ENCODE measurements at places on chromosomes 1 and 21. TPM values are rescaled to one million over a fixed set of nuclear protein-coding genes. Genes with fewer than 3 reads are reported as not detected.

ATP1A2 gene
- 0.99 TPM for polyA plus RNA-seq

CLDN8 gene
- not detected for polyA plus RNA-seq

LHX8 gene
- polyA plus RNA-seq = not detected

DNM3 gene
- 12.6 TPM for polyA plus RNA-seq

TCHH gene
- 0.17 TPM for polyA plus RNA-seq

HPCA gene
- polyA plus RNA-seq = 0.54 TPM

OR2L2 gene
- 0.08 TPM for polyA plus RNA-seq

CD84 gene
- polyA plus RNA-seq = 4.0 TPM

TRAF3IP3 gene
- 1.0 TPM for polyA plus RNA-seq

HMGB4 gene
- polyA plus RNA-seq = not detected

NOS1AP gene
- polyA plus RNA-seq = 0.37 TPM

DUSP23 gene
- 217 TPM for polyA plus RNA-seq

RYR2 gene
- 0.18 TPM for polyA plus RNA-seq

MPL gene
- polyA plus RNA-seq = not detected

LRRC71 gene
- polyA plus RNA-seq = 1.2 TPM

DNA sequence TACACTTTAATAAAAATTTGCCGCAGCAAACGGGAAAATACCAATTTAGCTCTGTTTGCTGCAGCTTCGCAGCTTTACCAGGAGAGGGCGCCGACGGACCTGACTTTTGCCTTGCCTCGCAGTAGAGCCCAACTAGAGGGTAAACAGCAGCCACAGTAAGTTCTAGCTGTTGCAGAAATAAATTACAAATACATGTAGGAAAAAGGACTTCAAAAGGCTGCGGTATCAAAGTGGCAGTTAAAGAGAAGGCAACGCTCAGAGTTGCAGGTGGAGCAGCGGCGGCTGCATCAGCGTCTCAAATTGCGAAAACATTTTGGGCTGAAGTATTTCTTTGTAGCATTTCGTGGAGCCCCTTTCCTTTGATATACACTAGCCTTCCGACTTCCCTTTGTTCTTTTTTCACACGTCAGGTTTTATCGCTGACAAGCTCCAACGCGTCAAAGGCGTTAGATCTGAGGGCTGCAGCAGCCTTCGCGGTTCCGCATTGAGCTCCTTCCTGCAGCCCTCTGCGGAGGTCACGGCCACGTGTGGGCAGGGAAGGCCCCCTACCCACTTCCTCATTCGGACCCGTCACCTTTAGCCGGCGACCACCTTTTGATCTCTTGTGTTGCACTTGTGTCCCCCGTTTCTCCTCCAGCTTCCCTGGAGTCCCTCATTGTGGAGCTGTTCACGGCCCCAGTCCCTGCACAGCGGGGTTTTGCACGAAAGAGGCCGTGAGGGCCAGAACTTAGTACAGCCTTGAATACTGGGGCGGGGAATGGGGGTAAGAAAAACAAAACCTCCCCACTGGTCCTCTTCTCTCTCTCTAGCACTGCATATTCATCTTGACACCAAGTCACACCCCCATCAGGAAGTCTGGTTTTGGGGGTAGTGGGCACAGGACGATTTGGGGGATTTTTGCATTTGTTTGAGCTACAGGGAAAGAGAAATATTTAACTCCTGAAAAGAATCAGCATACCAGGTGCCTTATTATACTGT, 72.8 kb downstream of the S1PR1 start:
- peak; percentile 56 for DNase-seq

DNA sequence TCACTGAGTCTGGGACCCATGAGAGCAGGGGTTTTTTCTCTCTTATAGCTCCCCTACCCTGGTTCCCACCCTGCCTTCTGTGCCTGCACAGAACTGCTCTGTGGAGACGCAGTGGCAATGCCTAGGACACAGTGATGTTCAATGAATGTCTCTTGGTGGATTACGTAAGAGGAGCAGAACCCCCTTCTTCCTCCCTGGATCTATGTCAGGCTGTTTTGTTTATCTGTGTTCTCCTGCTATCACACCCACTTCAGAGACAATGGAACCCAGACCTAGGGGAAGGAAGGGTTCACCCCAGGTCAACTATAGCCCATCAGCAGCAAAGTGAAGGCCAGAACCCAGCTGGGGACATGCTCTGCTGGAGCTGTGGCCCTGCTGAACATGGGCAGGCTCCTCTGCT, 2.0 kb downstream of the HPCAL4 start:
- DNase-seq = no peak

DNA sequence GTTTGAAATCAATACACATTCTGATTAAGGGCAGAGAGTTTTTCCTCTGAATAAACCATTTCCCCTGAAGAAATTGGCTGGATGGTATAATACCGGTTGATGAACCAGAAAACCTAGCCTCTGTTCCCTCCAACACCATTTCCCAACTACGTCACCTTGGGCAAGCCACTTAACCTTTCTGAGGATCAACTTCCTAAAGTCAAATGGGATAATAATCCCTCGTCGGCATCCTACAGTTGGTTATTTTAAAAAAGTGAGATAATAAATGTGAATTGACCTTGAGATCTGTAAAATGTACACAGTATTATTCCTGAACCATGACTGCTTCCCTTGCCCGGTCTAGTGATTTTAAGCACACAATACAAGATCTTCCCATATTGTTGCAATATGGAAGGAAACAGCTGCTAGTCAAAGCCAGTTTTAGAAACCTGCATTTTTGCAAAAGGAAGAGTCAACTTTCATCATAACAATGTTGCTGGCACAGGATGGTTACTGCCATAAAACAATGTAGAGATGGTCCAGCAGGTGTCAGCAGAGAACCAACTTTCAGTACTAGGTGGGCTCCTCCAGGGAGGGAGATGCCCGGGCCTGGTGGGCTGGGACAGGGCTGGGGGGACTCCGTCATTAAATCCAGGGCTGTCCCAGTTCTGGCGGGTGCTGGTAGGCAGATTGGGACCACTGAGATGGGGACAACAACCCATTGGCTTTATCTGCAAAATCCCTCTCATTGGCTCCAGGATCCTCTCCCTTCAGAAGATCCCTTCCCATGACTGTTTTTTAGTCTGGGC, 5.2 kb upstream of the HLX start:
- peak; percentile 46 for DNase-seq

DNA sequence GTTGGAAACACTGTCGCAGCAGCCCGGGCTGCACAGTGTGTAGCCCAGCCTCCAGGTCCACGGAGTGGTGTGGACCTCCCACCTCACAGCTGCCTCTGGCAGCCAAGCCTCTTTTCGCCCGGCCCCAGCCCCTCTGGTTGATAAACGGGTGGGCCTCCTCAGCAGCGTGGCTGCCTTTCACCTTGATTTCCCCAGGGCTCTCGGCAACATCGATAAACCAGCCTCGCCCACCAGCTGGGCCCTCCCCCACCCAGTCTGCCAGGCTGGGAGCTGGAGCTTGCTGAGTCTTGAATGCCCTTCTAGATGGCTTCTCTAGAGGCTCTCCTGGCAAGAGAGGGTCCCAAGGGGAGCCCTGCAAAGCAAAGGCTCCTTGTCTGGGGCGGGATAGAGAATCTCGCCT, 31.0 kb upstream of the LHX4 start:
- no peak for DNase-seq

GRCh38 chr21:42665026-42665425, 11.6 kb downstream of the PDE9A start:
- DNase-seq = no peak

- DNase-seq = peak; percentile 23
These were observed 22.3 kb upstream of the SPSB1 start for GRCh38 chr1:9270290-9270883.

GRCh38 chr1:30162565-30162964, 560.8 kb downstream of the MATN1 start:
- DNase-seq = no peak

GRCh38 chr1:206608108-206608698, 4.1 kb downstream of the EIF2D start:
- no peak for DNase-seq

- DNase-seq = no peak
These were observed 26.4 kb downstream of the CAPN2 start for GRCh38 chr1:223738465-223739365.

DNA sequence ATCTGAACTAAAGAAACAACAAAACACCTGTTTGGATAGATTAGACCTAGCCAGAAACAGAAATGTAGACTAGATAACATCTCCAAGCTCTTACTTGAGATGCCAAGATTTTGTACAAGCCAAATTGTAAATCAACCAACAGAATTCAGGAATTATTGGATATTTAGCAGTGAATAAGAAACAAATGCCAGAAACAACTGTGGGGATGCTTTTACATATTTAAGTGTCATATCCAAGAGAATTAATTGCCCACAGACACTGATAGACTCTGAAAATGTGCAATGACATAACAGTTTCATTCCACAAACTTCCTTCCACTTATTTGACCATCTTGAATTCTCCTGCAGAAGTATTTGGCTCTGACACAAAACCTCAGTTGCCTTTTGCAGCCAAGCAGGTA, 92.3 kb downstream of the SGIP1 start:
- DNase-seq = no peak

DNA sequence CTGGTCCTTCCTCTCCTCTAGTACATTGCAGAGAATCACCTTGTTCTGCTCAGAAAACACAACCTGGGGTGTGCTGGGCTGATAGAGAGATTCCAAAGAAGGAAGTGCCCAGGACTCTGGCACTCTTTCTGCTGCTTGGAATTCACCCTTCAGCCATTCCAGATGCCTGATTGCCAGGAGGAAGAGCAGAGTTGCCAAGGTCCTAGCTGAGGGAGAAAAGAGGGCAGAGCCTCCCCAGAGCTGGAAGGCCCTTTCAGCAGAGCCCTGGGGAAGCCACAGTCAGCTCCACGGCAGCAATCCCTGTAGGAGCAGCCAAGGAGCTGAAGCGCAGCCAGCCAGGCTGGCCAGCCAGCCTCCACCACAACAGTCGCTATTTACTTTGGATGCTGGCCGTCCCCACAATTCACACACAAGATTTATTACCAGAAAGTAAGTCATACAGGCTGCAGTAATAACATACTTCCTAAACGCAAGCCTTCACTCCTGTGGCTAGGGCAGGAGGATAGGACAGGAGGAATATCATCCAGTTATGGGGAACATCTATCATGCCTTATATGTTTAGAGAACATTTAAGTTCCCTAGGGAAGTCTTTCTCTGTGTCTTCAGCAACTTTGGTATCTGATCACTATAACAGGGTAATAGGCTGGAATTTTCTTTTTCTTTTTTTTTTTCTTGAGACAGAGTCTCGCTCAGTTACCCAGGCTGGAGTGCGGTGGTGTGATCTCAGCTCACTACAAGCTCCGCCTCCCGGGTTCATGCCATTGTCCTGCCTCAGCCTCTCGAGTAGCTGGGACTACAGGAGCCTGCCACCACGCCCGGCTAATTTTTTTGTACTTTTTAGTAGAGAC, 36.6 kb upstream of the SLC44A3 start:
- DNase-seq = peak; percentile 66

DNA sequence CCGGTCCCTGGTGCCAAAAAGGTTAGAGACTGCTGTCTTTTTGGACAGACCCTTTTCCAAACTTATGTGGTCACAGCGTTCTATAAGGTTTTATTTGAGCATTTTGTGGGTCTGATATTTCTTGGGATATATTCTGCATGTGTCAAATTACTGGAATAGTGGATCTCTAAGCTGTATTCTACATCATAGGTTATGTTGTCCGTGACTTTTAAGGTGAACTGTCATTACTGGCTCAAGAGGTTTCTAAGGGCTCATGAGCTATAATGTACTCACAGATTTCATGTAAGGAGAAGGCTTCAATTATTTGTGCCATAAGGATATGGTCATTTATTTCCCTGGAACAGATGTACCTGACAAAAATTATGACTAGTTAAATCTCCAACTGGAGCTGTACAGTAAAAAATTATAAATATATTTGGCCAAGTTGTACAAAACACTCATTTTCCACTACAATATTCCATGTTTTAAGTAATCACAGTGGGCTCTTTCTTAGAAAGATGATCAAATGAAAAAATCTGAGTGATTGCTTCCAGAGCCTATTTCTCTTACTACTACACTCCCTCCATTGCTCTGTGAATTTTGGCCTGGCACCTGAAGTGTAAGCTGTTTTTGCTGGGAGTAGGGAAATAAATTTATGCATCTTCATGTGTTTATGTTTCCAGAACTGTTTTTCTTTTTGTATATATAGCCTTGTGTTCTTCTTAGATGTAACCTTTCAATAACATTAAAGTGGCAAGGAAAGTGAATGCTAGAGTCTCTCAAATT, 538.1 kb upstream of the ZRANB2 start:
- DNase-seq = no peak

GRCh38 chr1:167429612-167430011, 88.7 kb downstream of the CD247 start:
- no peak for DNase-seq

DNA sequence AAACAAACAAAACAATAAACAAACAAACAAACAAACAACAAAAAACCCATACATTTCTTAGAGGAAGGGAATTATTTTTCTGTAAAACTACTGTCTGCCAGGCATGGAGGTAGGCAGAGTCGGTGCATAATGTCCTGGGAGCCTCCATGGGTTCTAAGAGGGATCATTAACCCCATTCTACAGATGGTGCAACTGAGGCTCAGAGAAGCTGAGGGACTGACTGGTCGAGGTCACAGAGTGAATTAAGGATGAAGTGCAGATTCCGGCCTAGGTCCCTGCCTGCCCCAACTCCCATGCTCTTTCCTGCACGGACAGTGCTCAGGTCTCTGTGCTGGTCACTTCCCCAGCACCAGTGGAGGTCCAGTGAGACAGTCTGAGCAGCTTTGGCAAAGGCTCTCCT, 15.8 kb upstream of the WNT4 start:
- no peak for DNase-seq

DNA sequence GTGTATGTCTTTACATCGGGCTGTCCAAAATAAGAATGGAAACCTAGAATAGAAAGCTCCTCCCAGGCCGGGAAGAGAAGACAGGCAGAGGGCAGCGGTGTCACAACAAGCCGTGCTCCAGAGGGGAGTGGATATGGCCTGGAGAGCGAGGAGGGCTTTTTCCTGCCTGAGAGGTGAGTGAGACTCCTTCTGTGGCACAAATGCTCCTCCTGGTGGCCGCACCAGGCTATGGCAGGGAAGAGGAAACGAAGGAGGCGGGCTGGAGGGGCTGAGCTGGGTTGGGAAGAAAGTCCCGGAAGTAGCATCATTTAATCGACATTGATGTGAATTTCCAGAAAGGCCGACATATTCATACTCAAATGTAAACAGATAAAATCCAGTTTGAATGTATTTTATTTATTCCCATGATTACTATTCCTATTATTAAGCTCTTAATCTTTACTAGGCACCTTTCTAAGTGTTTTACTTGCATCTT, 54.7 kb downstream of the MEF2D start:
- DNase-seq = peak; percentile 76

Measured in adrenal gland (tissue), 19 donors.